ENCODE measurements at places on chromosomes 5 and 9.

DNA sequence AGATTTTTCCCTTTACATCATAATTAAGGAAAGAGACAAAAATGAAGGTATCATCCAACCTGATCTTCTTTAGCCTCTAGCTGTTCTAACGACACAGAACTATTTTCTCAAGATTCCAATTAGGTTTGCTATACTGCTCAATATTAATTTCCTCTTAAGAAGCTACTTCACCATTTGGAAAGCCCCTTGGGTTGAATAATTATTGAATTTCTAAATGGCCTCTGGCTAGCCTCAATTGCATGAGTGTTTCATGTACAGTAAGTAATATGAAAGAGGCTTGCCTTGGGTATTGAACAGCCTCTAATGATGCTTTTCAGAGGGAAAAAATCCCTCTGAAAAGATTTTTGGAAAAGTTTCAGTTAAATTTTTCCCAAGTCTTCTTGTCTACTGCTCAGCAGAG, 3.7 kb upstream of the MOB3B start:
- no peak for DNase-seq

GRCh38 chr5:172920447-172920849, 38.8 kb upstream of the RPL26L1 start:
- DNase-seq: no peak

GRCh38 chr5:171437286-171437821, 17.9 kb downstream of the FGF18 start:
- no peak for DNase-seq

GRCh38 chr5:76402886-76403765, at the start of gene IQGAP2:
TSS of gene IQGAP2 (plus strand) at chr5:76403285. CDS start at chr5:76403546, 261 bp downstream.
- DNase-seq: peak; percentile 83

DNA sequence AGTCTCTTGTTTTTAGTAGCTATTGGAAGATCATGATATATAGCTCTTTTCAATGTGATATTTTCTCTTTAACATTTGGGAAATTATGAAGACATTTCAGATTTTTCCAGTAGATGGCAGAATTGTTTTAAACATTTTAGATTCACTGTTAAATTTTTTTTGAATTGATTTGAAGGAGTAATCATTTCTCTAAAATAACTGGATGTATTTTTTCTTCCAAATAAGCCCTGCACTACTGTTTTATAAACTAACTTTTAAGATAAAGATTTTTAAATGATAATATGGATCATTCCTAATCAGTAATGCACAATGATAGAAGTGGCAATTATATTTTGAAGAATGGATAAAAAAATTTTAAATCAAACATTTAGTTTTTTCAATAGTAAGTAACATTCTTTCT, 14.2 kb downstream of the NDUFAF2 start:
- no peak for DNase-seq

DNA sequence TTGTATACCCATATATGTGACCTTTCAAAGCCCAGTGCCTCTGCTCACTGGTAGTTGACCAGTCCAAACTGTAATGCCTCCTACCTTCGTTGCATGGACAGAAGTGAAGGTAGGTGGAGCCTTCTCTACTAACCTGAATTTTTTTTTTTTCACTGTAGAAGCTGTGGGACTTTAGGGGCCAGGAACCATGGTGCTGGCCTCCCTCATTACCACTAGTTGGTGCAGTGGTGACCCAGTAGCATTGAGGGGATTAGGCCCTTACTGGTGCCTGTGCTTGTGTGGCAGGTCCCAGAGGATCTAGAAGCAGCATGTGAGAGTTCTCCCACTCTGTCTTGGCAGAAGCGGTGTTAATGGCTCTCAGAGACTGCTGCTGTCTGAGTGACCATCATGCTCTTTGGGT, 2.3 kb downstream of the RALGPS1 start:
- no peak for DNase-seq

- no peak for DNase-seq
These were observed 165.2 kb downstream of the FRMD3 start for GRCh38 chr9:83372957-83373356.

DNA sequence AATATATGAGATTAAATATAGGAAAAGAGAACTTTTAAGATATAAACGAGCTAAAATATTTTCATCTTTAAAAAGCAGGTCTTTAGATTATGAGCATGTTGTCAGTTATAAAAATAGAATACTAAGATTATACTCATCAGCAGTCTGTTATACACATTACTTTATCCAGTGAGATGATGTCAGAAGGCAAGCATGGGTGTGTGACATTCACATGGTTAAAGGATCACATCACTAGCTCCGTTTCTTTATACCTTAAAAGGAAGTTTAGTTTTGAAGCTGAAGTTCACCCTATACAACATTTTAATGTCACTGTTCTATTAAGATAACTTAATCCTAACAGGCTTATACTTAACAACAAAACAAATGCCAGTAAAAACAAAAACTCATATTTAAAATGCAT, 59.6 kb downstream of the RICTOR start:
- DNase-seq: no peak

DNA sequence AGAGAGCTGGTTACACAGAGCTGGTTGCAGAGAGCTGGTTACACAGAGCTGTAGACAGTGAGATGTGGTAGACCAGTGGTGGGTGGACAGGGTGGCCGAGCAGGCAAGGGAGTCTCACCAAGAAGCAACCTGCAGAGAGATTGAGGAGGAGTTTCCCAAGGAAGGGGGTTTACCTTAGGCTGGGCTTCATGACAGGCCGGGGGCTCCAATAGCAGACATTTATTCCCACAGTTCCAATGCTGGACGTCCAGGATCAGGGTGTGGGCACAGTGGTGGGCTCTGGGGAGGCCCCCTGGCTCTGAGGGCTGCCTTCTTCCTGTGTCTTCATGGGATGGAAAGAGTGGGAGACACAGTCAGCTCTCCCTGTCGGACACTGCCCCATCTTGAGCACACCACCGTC, 386.9 kb upstream of the IRX4 start:
- DNase-seq: peak; percentile 44

GRCh38 chr5:173807181-173807655, 80.9 kb upstream of the CPEB4 start:
- DNase-seq: no peak

GRCh38 chr5:143062379-143062778, 292.2 kb downstream of the ARHGAP26 start:
- DNase-seq: no peak

GRCh38 chr9:102209176-102209575, 470.7 kb upstream of the GRIN3A start:
- DNase-seq: no peak

- DNase-seq: no peak
These were observed 46.0 kb upstream of the IL13 start for GRCh38 chr5:132611965-132612364.

GRCh38 chr5:149445739-149446369, 66.8 kb upstream of the IL17B start:
- DNase-seq: no peak

DNA sequence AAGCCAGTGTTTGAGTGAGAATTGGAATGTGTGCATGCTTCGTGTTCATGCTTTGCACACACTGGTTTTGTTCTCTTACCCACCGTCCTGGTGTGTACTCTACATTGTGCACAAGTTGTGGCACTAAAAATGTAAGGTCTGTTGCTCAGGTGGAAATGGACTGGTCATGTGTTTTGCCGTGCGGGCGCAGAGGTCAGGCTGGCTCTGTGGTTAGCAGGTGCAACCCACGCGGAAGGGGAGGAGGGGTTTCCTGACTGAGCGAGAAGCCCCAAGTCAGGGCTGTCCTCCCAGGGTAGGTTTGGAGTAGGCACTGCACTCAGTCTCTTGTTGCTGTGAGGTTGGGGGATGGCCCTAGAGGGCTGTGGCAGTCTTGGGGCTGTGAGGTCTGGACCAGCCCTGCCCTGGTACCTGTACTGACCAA, 86.6 kb downstream of the EHMT1 start:
- no peak for DNase-seq

DNA sequence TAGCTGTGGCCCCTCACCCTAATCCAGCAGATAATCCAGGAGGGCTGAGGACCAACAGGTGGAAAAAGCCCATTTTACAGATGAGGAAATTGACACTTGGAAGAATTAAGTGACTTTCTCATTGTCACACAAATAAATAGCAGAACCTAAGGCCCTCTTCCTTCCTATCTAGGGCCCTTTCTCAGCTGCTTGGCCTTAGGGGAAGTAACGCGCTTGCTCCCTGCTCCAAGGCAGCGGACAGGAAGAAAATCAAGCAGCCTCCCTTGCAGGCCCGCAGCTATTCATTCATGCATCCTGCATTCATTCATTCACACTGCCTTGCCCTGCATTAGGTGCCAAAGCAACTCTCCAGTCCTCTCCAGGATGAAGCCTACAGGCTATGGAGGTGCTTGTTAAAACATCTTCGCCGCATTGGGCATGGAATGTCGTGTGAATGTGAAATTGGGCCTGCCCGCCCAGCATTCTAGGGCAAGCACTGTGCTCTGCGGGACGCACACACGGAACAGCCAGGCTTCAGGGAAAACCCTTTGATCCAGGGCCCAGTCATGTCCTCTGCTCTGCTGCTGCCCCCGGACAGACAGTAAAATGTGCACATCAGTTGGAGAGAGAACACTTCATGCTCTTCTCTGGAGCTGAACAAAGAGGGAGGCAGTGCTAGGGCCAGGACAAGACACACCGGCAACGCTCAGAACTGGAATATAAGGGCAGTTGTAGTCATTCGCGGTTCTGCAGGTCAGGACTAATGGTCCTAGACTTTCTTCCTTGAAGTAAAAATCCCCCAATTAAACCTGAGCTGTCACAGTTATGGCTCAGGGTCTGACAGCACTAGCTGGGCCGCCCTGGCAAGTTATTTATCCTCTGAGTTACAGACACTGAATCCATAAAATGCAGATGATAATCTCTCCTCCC, 166.0 kb downstream of the COL23A1 start:
- DNase-seq: no peak

DNA sequence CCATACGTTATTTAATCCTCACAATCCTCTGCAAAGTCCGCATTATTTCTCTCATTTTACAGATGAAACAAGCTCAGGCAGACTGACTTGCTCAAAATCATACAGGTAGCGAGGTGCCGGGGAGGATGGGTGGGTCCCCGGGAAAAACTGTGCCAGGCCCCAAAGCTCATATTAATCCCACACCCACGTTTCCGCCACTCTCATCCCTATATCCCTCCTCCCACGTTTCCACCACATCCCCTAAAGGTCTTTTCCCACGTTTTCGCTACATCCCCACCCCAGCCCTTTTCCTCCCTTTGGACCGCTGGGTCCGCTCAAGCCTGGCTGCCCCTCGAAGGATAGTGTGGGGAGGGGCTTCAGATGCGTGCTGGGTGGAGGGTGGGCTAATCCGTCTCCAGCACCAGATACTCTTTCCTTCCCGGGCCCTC, 434 bp upstream of the FSD1L start:
- no peak for DNase-seq

DNA sequence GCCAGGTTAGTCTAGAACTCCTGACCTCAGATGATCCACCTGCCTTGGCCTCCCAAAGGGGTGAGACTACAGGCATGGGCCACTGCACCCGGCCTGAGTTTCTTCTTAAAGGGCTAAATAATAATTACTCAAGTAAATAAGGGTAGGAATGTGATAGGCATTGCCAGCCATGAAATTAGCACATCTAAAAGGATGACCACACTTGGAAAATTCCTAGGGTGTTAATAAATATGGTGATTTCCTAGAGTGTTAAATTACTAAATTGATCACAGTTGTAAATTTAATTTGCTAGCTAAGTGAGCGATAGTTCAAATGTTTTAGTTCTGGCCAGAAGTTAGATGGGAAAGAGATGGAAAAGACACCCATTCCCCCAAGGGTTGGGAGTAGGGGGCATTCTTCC, 53.4 kb downstream of the UBAP1 start:
- no peak for DNase-seq

GRCh38 chr5:42995360-42995751, 44.8 kb downstream of the ANXA2R start:
- DNase-seq: no peak

- no peak for DNase-seq
These were observed 172.5 kb upstream of the OTULINL start for GRCh38 chr5:14408969-14409586.

GRCh38 chr5:79955356-79955895, 35.6 kb downstream of the MTX3 start:
- no peak for DNase-seq

DNA sequence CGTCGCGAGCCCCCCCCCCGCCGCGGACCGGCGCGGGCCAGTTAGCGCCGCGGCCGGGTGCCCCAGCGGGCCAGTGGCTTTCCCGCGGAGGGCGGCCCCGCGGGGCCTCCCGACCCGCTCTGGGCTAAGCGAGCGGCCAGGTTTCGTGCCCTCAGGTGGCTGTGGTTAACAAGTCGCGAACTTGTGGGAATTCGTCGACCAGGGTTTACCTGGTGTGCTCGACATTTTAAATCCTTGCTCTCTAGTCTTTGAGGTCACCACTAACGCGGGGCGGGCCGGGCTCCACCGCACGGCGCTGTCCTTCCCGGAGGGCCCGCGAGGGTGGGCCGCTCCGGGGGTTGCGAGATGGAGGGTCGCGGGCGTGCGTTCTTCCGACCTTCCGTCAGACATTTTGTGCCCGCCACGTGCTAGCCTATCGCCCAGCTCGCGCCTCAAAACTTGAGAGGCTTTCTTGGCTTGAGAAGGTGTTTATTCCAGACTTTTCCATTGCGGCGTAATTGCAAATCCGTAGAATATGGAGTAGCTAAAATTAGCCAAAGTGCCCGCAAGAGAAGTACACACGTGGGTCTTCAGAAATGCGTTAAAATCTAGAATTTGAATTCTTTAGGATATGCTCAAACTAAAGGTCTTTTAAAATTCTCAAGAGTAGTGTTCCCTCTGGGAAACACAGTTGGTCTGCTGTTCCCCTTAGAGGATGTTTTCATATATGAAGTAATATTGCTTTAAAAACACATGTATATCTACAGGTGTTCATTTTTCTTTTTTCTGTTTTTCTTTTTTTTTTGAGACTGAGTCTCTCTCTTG, 2.1 kb downstream of the ANP32B start:
- DNase-seq: no peak

GRCh38 chr9:135414293-135414692, 65.3 kb upstream of the PPP1R26 start:
- DNase-seq: no peak

DNA sequence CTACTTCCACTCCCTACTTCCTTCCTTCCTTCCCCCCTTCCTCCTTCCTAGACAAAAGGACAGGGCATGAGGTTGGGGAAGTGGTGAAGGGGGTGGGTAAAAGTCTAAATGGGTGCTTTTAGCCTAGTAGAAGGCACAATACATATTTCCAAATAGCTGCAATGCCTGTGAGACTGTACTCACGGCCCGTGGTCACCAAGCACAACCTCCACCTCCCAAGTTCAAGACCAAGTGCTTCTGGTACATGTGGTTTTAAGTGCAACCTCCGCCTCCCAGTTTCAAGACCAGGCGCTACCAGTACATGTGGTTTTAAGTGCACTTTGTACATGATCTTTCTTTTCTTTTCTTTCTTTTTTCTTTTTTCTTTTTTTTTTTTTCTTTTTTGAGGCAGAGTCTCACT, 14.5 kb upstream of the NTNG2 start:
- DNase-seq: no peak

DNA sequence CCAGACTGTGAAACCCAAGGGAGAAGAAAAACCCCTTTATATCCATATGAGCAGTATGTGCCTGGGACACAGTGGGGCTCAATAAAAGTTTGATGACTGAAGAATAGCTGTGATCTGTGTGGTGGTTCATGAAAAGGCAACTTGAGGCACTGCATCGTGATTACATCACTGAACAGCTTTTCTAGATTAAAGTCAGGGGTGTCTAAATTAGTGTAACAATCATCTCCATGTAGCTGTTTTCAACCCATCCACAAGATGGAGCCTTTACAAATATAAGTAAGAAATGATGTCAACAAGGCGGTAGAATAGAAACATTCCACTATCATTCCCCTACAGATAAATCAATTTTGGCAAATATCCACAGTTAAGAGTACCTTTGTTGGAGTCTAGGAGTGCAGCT, 55.5 kb downstream of the PRRC1 start:
- no peak for DNase-seq

- no peak for DNase-seq
These were observed 322 bp upstream of the SH3GL2 start for GRCh38 chr9:17578577-17578910.

GRCh38 chr9:5450359-5451091, at the start of gene CD274:
TSS of gene CD274 (plus strand) at chr9:5450542. CDS start at chr9:5456114, 5,572 bp downstream.
- DNase-seq: peak; percentile 81
